ENCODE measurements at places on chromosomes 13 and 19. TPM values are rescaled to one million over a fixed set of nuclear protein-coding genes. Genes with fewer than 3 reads are reported as not detected.

DNA sequence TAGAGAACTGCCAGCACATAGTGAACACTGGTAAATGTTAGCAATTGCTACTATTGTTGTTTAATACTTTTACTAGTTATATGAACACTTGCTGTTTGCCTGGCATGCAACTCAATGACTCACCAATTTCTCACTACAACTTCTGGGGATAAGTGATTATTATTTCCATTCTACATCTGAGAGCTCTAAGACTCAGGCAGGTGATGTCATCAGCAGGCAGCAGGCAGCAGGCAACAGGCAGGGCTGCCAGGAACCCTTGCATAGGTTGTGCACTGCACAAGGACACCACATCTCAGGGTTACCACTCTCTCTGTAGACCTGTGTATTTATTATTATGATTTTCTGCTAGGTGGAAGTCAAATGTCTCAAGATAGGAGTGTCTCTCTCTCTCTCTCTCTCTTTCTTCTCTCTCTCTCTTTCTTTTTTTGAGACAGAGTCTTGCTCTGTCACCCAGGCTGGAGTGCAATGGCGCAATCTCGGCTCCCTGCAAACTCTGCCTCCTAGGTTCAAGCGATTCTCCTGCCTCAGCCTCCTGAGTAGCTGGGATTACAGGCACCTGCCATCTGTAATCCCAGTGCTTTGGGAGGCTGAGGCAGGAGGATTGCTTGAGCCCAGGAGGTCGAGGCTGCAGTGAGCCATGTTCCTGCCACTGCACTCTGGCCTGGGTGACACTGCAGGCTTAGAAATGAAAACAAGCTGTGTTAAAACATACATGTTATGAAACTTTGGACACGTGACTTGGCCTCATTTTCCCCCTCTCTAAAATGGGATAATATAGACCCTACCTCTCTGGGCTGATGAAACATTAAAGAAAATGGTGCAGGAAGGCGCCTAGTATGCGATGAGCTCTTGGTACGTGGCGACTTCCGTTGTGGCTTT is 22.7 kb downstream of the HPN start:
- no peak for DNase-seq

CA11 gene
- 11.9 TPM for total RNA-seq

DOCK6 gene
- total RNA-seq: 51.0 TPM

DNA sequence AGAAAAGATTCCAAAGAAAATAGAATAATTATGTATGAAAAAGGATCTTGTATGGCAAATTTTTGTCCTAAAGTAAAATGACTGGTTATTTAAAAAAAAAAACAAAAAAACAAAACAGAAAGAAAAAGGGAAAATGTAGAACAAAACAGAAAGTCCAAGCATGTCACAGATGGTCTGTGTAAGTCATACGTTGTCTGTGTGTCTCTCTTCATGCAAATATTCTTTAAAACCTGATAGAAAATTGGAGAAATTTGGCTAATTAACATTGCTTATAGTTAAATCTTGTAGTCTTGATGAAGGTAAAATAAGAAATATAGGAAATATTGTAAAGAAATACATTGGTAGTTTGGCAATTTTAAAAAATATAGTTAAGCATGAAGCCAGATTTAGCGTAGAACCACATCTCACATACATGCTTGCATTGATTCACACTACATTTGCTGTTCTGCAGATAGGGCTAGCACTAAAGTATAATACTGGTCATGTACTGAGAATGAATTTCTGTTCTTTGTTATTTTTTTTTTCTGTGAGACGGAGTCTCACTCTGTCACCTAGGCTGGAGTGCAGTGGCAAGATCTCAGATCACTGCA is 58.4 kb downstream of the SPRYD7 start:
- no peak for DNase-seq

DNA sequence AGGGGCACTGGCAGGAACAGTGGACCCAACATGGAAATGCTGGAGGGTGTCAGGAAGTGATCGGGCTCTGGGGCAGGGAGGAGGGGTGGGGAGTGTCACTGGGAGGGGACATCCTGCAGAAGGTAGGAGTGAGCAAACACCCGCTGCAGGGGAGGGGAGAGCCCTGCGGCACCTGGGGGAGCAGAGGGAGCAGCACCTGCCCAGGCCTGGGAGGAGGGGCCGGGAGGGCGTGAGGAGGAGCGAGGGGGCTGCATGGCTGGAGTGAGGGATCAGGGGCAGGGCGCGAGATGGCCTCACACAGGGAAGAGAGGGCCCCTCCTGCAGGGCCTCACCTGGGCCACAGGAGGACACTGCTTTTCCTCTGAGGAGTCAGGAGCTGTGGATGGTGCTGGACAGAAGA is 4.1 kb downstream of the KLK2 start:
- DNase-seq: no peak

- DNase-seq: no peak
Observed at GRCh38 chr19:6822311-6822670, 49.8 kb downstream of the VAV1 start.

GRCh38 chr13:74743992-74744391 is 609.8 kb upstream of the KLF12 start:
- no peak for DNase-seq

DNA sequence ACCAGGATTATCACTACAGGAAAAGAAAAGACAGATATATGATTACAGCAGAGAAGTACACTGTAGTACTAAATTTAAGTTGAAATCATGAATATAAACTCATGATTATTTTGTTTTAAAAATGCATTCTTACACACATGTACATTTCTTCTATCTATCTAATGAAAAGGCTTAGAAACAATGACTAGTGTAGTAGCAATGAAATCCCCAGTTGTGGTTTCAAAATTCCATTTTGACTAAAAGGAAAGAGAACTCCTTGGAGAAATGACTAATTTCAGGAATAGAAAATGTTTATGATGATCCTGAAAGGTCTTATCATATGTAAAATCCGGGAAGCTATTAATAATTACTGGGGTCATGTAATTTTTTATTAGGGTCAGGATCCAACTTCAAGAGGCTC is 195.0 kb upstream of the STARD13 start:
- no peak for DNase-seq

GRCh38 chr13:42626176-42626860 is 52.4 kb downstream of the TNFSF11 start:
- no peak for DNase-seq

PLVAP gene
- total RNA-seq: 155 TPM

KLK3 gene
- total RNA-seq: not detected

ZNF534 gene
- total RNA-seq: 0.17 TPM

ZNF264 gene
- total RNA-seq: 38.8 TPM

IZUMO2 gene
- not detected for total RNA-seq

PDX1 gene
- not detected for total RNA-seq

DNA sequence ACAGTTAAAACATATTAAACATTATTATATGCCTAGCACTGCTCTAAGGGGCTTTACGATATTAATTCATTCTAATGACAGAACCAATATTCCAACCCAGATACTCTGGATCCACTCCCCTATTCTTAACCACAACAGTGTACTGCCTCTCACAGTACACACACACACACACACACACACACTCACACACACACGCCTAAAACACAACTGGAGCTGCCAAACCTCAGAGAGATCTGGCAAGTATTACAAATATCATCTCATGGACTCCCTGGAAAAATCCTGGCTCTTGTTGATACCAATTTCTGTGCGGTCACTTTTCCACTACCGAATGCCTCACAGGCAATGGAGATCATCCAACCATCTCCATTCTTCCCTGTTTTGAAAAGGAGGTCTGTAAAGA is 1.3 kb downstream of the ZNF780A start:
- DNase-seq: no peak

ZNF730 gene
- 0.33 TPM for total RNA-seq

GRCh38 chr13:109569958-109570711 is 216.2 kb downstream of the IRS2 start:
- no peak for DNase-seq

DNA sequence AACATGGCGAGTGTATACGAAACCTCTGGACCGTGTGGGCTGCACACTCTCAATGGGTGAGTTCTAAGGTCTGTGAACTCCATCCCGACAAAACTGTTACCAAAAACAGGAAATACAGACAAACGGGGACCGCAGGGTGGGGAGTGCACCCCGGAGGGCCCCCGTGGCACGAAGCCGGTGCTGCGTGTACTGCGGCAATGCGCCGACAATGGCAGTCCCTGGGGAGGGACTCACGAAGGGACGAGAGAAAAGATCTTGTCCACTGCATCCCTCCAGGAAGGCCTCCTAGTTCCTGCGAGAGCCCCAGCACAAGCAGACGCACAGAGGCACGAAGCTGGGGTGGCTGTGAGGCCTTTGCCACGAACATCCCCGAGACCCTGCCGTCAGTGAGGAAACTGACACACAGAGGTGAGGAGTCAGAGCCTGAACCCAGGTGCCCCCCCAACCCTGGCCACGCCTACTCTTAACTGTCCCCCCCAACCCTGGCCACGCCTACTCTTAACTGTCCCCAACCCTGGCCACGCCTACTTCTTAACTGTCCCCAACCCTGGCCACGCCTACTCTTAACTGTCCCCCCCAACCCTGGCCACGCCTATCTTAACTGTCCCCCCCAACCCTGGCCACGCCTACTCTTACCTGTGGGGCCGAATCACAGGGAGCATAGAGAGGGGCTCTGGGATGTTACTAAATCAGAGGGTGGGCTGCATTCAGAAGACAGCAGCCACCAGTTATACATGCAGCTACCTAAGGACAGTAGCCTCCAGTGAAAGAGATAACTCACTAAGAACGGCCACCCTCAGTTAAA is 4.2 kb downstream of the MED16 start:
- no peak for DNase-seq

ZNF99 gene
- total RNA-seq: under 0.01 TPM

TEX101 gene
- total RNA-seq: not detected

Measured in esophagus muscularis mucosa (tissue), 4 donors.